ENCODE measurements at places on chromosomes 2 and 18.
A peak's percentile ranks its signal among the peaks of the same experiment; 100 is the strongest.

DNA sequence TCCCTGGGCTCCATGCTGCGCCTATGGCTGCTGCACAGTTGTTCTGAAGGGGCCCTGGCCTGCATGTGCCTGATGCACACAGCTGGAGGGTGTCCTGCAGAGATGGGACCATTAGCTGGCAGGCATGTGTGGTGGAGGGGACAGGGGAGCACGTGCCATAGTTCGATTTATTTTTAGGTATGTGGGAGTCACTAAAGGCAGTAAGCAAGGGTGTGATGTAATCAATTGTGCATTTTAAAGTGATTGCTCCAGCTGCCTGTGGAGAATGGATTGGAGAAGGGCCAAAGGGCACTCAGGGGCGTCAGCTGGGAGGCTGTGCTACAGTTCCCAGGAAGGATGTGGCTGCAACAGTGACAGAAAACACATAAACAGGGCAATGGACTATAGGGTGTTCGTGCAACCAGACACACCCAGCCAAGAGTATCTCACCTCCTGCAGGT lies 205.1 kb downstream of the ARL4C start:
- DNase-seq = peak; percentile 4

- no peak for DNase-seq
Observed at GRCh38 chr18:77071711-77072292, 60.8 kb downstream of the MBP start.

GRCh38 chr2:16653799-16654198 lies 11.8 kb downstream of the CYRIA start:
- no peak for DNase-seq

- DNase-seq = no peak
Observed at GRCh38 chr2:124953921-124954320, 928.8 kb downstream of the CNTNAP5 start.

DNA sequence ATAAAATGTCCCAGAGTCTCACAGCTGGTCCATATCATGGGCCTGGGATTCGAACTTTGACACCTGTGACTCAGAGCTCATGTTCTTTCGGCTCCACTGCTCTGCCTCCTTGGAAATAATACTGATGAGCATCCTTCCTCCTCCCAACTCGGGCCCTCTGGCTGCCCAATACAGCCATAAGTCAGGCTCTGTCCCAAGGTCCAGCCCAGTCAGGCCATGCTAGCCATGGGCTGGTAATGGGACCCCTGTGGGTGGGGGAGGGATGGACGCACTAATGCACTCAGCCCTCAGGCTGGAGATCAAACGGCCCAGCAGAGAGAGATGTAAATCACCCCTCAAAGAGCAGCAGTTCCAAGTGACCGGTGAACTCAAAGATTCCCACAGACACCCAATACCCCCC lies 61.1 kb downstream of the DDX1 start:
- no peak for DNase-seq

DNA sequence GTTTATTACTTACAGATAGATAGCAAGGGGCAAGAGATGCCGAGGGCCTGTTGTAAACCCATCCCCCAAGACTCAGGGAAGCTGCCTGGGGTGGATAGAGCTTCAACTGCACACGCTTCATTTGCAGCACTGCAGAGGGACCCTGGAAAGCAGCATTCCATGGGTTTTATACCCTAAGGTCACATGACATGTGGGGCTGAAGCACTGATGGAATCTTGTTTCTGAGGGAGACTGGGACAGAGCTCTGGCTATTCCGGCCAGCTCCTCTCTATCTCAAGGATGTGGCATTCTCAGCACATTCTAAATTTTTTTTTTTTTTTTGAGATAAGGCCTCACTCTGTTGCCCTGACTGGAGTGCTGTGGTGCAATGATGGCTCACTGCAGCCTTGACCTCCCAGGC lies 300.1 kb downstream of the MYCN start:
- no peak for DNase-seq

- no peak for DNase-seq
Observed at GRCh38 chr2:196268538-196269338, 97.4 kb upstream of the STK17B start.

- DNase-seq = no peak
Observed at GRCh38 chr2:230053753-230054478, 14.8 kb downstream of the SLC16A14 start.

Measured in gastrocnemius medialis (tissue), 4 donors.